NCI-H2107 (cell line): ENCODE measurements at places on chromosomes 1 and 21.

DNA sequence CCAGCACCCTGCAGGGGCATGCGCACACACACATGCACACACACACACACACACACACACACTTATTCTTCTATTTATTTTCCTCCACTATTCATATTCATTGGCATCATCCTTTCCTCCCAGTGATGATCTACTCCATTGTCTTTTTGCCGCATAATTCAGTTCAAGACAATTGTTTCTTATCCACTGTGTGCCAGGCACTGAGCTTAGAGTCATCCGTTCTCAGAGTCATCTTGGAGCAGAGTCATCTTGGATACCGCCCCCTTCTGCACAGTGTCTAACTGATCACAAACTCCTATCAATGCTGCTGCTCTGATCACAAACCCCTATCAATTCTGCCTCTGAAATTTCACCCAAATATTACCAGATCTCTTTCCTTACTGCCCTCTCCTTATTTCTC lies 102.8 kb upstream of the PROX1 start:
- no peak for DNase-seq

DNA sequence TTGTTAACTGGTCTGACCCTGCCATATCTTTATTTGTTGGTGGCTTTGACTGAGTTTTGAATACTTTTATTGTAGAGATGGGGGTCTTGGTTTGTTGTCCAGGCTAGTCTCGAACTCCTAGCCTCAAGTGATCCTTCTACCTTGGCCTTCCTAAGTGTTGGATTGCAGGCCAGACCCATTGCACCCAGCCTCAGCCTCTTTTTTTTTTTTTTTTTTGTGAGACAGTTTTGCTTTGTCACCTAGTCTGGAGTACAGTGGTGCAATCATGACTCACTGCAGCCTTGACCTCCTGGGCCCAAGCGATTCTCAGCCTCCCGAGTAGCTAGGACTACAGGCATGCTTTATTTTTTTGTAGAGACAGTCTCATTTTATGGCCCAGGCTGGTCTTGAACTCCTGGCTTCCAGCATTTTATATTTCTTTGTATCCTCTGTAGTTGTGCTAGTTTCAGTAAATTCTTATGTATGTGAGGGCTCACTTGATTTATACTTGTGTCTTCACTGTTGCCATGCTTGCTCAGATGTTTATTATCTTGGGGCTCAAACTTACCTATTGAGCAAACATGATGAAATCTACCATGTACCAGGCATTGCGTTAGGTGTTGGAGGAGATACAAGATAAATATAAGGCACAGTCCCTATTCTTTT lies 24.1 kb downstream of the THRAP3 start:
- DNase-seq, result no peak

DNA sequence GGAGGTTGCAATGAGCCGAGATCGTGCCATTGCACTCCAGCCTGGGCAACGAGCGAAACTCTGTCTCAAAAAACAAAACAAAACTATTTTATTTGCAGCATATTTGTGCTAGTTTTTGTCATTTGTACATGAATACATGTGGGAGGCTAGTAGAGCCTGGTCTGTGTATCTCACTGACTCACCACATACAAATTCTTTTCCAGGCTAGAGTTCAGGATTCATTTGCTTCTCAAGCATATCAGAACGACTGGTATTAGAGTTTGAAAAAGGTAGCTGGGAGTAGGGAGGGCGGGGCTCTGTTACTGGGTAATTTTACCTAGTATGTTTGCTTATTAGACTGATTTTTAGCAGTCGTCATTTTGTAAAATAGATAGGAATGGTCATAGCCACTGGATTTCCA lies 4.5 kb upstream of the TOR3A start:
- DNase-seq, result no peak

- DNase-seq, result no peak
Observed at GRCh38 chr1:16175610-16176553, 20.0 kb upstream of the EPHA2 start.

GRCh38 chr1:211546543-211546942 lies 32.4 kb downstream of the SLC30A1 start:
- no peak for DNase-seq

- no peak for DNase-seq
Observed at GRCh38 chr1:93979718-93980319, 70.6 kb upstream of the GCLM start.

DNA sequence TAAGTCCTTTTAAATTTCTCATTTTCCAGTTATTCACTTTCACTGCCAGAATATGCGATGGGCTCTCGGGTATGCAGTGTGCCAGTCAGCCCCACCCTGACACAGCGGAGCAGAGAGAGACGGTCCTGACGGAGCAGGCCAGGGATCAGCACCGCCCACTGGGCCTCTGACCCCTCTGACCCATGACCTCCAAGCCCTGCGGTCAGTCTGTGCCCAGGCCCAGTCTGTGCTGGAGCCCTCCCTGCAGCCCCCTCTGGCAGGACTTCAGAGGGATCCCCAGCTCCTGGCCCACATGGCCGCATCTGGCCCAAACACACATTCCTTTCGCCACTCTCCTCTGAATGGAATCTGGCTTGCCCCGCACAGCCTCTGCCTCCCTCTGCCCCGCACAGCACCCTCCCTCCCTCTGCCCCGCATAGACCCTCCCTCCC lies 43.4 kb upstream of the COL6A2 start:
- DNase-seq, result no peak
